ENCODE measurements at places on chromosomes 3 and 15.
A peak's percentile ranks its signal among the peaks of the same experiment; 100 is the strongest.

- no peak for DNase-seq
Measured at GRCh38 chr3:46338840-46339239, 15.1 kb upstream of the CCR2 start.

DNA sequence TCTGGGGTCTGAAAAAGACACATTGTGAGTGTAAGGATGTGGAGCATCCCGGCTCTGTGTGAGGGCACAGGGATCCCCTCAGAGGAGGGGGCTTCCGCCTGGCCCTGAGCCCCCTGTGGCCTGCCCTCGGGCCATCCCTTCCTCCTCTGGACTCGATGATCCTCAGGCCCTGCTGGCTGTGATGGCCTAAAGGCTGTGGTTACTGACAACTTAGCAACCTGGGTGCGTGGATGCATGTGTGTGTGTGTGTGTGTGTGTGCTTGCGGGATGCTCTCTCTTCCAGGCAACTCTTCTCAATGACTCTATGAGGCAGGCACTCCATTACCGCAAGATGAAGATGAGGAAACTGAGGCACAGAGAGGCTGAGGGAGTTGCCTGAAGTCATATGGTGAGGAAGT is 66.0 kb downstream of the ASB7 start:
- no peak for DNase-seq

- DNase-seq = no peak
Measured at GRCh38 chr3:196533260-196533681, 18.1 kb upstream of the SMCO1 start.

DNA sequence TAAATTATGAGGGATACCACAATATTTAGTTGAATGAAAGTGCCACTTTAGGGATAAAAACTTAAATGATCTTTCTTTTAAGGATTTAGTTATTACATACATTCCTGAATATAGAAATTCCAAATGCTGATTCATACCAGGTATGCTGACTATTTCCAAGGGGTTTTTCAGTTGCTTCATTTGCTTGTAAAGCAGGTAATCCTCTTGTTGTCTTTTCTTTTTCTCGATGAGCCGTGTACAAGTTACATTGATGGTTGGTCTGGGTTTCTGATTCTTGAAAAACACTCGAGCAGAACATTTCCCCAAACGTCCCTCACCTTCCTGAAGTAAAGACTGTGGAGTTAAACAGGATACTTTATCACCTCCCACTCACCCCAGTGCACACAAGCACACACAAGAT is 21.7 kb downstream of the RARRES1 start:
- no peak for DNase-seq

DNA sequence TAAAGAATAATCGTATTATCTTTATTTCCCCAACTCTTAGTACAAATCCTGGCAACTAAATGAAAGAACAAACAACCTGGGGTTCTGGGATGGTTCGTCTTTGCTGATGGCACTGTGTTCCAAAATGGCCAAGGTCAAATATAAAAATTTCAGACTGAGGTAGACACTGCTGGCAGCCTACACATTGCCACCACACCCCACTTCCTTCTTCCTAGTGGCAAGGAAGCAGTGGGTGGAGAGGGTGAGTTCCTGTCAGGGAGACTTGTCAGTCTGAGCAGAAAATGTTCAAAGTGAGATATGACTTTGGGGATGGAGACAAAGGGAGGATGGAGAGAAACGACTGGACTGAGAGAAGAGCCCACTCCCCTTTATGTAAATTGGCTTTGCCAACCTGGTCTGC is 69.6 kb downstream of the LMCD1 start:
- DNase-seq = no peak

GRCh38 chr15:73075160-73075859 is 23.0 kb downstream of the NEO1 start:
- peak; percentile 7 for DNase-seq

- DNase-seq = no peak
Measured at GRCh38 chr3:33153782-33154181, 40.0 kb downstream of the CRTAP start.

- DNase-seq = no peak
Measured at GRCh38 chr15:74365598-74366445, 1.6 kb downstream of the CYP11A1 start.

DNA sequence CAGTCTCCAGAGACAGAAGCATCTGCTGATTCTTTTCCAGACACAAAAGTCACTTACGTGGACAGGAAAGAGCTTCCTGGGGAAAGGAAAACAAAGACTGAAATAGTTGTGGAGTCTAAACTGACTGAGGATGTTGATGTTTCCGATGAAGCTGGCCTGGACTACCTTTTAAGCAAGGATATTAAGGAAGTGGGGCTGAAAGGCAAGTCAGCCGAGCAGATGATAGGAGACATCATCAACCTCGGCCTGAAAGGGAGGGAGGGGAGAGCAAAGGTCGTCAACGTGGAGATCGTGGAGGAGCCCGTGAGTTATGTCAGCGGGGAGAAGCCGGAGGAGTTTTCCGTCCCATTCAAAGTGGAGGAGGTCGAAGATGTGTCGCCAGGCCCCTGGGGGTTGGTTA is 25.4 kb downstream of the SYNM start:
- DNase-seq = no peak

- no peak for DNase-seq
Measured at GRCh38 chr3:9930804-9931418, 2.7 kb upstream of the CRELD1 start.

GRCh38 chr3:192223815-192224214 is 503.5 kb downstream of the FGF12 start:
- DNase-seq = no peak

DNA sequence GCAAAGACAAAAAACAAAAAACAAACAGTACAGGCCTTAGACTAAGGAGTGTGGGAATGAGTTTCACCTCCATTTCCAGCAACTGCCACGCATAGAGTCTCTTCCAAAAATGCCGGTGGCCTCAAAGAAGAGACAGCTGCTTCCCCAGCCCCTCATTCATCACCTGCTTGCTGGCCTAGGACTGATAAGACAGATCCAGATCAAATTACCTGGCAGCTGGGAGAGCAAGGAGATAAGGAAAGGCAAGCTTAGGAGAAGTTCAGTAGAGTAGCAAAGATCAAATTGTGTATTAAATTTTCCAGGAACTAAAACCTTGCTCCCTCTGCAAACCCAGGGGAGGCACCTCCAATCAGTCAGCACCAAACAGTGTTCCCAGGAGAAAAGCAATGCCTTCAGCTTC is 325.8 kb upstream of the CTNNB1 start:
- no peak for DNase-seq

DNA sequence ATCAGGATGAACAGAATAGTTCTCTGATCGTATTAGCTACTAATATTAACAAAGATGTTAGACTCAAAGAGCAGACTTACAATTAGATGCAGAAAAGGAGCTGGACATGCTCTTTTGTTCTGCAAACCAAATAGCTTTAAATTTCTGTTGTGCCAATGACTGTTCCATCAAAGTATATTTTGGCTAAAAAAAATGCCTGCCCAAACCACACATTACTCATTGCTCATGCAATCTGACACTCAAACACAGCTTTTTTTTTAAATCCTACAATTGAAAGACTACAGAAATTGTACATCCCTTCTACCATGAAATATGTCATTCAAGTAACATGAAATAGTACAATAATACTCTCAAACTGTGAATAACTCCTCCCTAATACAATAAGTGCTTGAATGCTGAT is 48.6 kb downstream of the SHOX2 start:
- DNase-seq = no peak

- DNase-seq = no peak
Measured at GRCh38 chr3:148938306-148938705, 53.0 kb upstream of the GYG1 start.

GRCh38 chr15:79172032-79172481 is 81.5 kb upstream of the RASGRF1 start:
- no peak for DNase-seq

- no peak for DNase-seq
Measured at GRCh38 chr15:101327147-101327740, 32.2 kb upstream of the SNRPA1 start.

- DNase-seq = no peak
Measured at GRCh38 chr15:95265419-95265997, 1034.1 kb downstream of the MCTP2 start.

- no peak for DNase-seq
Measured at GRCh38 chr15:83665480-83665879, 11.6 kb downstream of the ADAMTSL3 start.

DNA sequence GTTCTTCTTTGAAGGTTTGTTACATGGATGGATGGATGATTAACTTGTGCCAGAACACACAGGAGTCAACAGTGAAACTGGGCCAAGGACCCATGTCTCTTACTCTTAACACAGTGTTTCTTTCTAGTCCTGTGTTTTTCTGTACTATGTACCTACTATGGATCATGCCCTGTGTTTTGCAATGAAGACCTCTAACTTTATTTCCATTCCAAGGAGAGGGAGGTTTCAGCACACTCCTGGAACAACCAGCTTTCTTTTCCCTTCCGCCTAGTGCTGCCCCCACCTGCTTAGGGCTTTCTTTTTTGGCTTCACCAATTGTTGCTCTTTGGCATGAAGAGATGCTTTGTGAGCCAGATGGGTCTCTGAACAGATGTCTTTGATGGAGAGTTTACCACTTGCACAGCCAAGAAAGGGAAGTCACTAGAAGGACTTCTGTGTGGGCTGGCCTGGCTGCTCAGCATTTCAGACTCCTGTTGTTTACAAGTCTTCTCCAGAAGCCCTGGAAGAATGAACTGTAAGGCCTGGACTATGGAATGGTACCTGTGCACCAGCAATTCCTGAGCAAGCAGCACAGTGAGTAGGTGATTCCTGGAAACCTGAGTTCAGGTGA is 44.5 kb downstream of the SNAPC5 start:
- no peak for DNase-seq

- DNase-seq = no peak
Measured at GRCh38 chr3:29642393-29643033, 361.6 kb downstream of the RBMS3 start.

DNA sequence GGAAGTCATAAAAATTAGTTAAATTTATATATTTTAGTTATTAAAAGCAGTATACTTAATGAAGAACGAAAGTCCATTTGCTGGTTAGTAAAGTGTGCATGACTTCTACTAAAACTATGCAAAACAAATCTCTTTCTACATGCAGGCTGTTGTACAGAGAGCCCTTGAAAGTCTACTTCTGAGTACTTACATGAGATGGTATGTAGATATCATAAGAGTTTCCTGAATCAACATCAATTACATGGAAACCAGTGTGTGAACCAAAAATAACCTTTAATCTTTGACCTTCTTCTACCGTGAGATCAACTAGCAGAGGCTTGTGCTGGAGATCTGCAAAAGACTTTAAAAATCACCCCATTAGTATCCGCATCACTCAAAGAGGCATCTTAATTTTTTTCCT is 42.1 kb upstream of the SLC2A2 start:
- no peak for DNase-seq

DNA sequence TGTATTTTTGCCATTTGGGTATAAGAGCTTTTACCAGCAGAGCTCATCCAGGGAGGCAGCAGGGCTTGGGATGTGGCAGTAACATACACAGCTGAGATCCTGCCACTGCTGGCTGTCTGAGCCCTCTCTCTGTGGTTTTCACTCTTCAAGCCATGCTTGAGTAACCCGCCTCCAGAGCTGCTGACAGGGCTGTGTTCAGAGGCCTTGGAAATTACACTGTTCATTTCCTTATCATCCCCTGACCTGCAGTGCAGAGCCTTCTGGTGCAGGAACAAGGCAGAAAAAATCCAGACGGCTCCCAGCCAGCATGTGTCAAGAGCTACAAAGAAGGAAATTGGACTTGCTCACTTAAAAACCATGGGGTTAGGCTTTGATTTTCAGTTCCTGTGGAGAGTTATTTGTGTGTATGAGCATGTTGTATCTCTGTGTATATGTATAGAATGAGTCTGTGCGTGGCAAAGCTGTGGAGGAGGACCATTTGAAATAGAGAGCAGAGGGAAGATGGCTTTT is 47.0 kb downstream of the ZNF609 start:
- peak; percentile 15 for DNase-seq

- DNase-seq = no peak
Measured at GRCh38 chr3:123372686-123373473, 76.0 kb downstream of the ADCY5 start.

- DNase-seq = no peak
Measured at GRCh38 chr3:107061466-107061865, 315.8 kb upstream of the CCDC54 start.

- no peak for DNase-seq
Measured at GRCh38 chr3:124137216-124137615, 145.3 kb upstream of the ROPN1 start.

- no peak for DNase-seq
Measured at GRCh38 chr3:23481616-23482278, 278.6 kb downstream of the UBE2E2 start.

DNA sequence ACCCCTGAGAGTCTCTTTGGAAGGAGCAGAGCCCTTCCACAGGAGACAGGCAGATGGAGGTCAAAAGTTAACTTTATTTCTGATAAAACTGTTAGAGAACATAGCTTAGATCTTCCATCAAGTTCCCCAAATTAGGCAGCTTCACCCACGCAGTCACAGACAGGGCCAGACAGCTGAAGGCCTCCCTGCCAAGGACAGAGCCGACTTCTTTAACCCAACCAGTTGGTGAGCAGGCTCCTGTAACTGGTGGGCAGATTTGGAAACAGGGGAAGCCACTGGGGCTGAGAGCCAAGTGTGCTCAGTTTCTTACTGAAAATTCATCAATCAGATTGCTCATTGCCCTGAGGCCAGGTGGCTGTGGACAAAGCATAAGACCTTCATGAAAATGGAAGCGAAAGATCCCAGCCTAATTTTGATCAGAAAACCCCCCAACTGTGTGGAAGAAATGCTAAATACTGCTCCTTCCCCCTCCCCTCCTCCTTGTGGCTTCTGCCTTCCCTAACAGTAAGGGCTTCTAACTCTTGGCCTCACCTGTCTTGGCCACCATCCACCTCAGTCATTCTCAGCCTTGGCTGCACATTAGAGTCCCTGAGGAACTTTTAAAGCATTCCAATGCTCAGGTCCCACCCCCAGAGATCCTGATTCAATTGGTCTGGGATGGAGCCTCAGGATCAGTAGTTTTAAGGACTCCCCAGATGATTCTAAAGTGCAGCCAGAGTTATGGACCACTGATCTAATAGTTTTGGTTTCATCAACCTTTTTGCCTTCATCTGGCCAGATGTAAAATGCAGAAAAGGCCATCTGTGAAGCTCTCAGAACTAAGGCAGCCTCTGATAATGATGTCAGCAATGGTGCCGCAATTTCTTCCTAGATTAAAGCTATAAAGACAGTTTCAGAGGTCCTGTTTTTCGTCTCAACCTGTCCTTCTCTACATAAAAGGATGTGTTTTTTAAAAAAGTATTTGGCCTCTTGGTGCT is 11.5 kb downstream of the CLRN1 start:
- no peak for DNase-seq

DNA sequence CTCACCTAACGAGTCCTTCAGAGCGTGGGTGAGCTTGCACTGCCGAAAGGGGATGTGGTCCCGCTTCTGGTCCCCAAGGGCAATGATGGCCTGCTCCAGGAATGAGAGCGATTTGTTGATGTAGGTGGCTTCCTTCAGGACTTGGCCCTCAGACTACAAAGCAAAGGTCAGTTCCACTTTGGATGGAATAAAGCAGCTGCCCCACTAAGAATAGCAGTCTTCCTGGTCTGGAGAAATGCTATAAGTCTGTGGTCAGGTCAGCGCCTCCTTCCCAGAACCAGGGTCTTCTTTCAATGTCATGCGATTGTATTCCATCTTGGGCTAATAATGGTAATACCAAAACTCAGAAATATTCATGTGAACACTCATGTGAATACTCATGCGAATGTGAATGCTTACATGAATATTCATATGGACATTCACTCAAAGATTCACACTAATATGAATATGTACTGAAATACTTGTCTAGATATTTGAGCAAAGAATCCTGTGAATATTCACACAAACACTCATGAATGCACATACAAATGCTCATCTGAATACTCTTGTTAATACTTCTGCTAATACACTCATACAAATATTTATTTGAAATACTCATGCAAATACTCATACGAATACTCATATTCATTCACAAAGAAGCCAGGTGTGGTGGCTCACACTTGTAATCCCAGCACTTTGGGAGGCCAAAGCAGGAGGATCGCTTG is 16.7 kb downstream of the KIF9 start:
- no peak for DNase-seq
